ENCODE measurements at places on chromosomes 5 and 9.

DNA sequence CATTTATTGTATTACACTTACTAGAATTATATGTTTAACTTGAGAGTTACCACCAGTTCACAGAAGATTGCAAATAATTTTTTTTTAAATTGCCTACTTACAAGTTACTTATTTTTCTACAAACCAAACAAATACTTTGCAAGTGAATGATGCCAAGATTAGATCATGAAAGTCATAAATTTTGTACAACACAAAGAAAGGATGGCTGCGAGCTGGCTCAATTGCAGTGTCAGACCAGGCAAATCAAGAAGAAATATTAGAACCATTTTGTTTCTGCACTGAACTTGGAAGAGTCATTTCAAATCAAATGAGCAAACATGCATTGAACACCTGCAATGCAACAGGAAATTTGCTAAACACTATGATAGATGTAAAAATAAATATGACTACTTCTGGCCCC lies 97.3 kb downstream of the PLCXD3 start:
- DNase-seq, result no peak

GRCh38 chr5:58944221-58944620 lies 361.3 kb downstream of the RAB3C start:
- no peak for DNase-seq

DNA sequence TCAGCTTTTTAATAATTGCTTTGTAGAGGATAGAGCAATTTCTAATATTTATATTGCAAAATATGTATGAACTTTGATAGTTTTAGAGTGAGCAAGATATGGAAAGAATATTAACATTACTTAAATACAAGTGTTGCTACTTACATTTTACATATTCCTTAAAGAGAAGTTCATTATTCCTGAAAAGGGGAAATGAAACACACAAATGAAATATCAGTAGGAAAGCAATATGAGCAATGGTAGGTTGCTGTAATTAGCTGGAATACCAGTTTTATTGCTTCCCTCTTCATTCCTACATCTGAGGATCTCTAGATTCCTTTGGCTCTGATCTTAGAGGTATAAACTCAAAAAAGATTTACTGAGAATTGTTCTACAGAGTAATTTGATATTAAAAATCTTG lies 414.1 kb downstream of the FAM170A start:
- DNase-seq, result no peak

DNA sequence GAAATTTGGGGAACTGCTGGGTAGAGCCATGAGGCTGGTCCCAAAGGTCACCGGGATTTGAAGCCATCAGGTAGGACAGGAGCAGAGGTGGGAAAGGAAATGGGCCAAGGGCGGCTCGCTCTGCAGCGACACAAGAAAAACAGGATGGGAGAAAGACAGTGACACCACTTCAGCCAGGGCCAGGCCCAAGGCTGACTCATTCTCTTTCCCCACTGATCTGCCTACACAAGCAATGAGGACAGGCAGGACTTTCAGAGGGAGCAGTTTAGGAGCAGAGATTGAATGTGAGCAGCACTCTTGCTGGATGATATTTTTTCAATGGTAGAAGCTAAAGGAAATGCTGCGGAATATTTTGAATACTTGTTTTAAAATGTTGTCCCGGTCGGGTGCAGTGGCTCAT lies 3.5 kb downstream of the RUFY1 start:
- peak; percentile 39 for DNase-seq

DNA sequence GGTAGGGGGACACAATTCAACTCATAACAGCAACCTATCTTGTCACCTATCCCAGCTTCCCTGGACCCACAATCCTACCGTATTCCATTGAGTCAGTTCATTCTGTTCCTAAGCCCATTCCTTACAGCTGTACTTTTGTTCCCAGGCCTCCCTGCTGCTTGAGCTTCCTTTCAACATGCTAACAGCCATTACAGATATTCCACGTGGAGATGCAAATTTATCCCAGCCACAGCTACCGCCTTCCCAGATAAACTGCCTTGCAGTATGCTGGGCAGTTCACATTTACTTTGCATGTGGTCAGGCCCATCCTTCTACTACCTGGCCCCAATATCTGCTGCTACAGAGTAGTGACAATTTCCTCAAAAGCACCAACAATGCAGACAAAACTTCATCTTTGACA lies 23.0 kb downstream of the RIGI start:
- DNase-seq, result no peak

DNA sequence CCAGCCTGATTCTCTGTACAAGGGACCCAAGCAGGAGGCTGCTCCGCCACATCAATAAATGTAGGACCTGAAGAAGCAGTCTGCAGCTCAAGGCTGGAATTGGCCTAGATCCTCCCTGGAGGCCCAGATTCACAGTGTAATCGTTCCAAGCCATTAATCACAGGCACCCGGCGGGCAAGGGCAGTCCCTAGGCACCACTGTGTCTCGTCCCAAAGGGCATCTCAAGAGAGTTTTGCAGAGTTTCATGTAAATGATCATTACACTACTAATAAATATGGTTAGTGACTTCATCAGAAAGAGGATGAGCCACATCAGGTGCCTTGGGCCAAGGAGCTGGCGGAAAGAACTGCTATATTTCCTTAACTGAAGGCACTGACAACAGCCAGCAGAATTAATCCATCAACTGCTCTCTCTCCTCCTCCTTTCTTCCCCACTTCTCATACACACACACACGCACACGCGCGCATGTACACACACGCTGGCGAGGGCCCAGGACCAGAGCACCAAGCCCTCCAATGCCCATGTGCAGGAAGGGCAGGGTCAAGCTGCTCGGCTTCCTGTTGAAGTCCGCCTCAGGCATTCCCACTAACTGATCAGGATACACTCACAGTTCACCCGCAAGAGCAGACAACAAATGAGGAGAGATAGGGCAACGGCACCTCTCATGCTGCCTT lies 33.9 kb downstream of the GNAQ start:
- peak; percentile 58 for DNase-seq

All from NCI-H226 (cell line).